ENCODE measurements at places on chromosomes 7 and 10. TPM values are rescaled to one million over a fixed set of nuclear protein-coding genes. Genes with fewer than 3 reads are reported as not detected.
A peak's percentile ranks its signal among the peaks of the same experiment; 100 is the strongest.

The A1CF gene
- not detected for total RNA-seq

GRCh38 chr10:75682649-75683557 lies 251.5 kb downstream of the LRMDA start:
- no peak for DNase-seq

The DNAJC12 gene
- 32.5 TPM for total RNA-seq

GRCh38 chr7:101701153-101701794 lies 72.2 kb upstream of the MYL10 start:
- no peak for DNase-seq

- DNase-seq = no peak
These were observed 15.1 kb downstream of the ATP6V1F start for GRCh38 chr7:128877756-128878120.

The CCDC3 gene
- not detected for total RNA-seq

DNA sequence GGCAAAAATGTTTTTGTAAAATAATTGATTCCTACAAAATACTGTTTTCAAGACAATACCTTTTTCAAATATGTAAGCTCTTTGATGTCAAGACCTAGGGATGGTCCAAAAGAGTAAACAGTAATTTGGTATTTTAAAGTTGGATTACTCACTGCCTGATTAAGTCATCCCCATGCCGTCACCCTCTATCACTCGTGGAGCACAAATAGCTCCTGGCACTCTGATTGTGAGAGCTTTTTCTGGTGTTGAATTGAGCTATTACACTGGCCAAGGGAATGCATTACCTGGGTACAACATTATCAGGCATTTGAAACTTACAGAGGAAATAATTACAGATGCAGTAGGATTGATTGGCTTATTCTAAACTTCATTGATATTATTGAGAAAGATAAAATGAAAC lies 231.9 kb upstream of the GRM3 start:
- DNase-seq = no peak

- DNase-seq = no peak
These were observed 126.9 kb downstream of the IPMK start for GRCh38 chr10:58140691-58141347.

DNA sequence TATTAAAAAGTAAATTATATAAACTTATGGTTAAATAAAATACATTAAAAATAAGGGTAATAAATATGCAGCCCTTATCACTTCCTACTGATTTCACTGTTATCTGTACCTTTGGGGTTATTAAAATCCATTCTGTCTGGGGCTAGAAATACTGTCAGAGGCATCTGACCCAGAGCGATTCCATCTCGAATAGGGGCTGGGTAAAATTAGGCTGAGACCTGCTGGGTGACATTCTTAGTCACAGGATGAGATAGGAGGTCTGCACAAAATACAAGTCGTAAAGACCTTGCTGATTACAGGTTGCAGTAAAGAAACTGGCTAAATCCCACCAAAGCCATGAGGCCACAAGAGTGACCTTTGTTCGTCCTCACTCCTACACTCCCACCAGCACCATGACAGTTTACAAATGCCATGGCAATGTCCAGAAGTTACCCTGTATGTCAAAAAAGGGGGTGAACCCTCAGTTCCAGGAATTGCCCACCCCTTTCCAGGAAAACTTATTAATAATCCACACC lies 77.6 kb downstream of the COBL start:
- DNase-seq = no peak

DNA sequence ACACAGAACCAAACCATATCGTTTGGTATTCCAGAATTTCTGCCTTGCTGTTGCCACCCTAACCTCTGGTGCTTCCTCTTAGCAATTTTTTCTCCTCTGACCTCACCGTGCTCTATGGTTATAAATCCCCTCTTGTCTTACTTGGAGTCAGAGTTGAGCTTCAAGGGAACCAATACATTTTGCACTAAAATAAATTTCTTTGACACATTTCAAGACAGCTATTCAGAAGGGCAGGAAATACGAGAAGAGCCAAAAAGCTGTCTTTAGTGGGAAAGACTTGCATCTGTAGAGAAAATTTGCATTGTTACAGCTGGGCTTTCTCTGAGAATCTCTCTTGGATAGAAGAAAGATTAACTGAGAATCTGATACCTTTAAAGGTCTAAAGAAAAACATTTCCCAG lies 14.5 kb upstream of the AKR1C2 start:
- DNase-seq = no peak

DNA sequence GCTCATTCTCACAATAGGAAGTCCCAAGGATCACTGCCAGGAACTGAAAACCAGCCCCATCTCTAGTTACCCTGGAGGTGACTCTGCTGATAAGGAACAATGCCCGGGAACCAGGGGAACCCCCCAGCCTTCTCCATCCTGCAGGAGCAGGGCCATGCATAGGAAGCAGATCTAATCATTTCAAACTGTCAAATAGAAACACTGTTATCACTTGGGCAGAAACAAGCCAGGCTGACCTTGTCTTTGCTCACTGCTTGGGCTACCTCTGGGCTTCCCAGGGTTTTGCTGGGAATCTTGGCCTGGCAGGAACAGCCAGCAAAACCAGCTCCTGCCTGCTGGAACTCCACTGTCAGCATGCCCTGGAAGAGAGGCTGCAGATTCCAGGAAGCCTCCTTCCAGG lies 114.1 kb downstream of the RNF216 start:
- no peak for DNase-seq

DNA sequence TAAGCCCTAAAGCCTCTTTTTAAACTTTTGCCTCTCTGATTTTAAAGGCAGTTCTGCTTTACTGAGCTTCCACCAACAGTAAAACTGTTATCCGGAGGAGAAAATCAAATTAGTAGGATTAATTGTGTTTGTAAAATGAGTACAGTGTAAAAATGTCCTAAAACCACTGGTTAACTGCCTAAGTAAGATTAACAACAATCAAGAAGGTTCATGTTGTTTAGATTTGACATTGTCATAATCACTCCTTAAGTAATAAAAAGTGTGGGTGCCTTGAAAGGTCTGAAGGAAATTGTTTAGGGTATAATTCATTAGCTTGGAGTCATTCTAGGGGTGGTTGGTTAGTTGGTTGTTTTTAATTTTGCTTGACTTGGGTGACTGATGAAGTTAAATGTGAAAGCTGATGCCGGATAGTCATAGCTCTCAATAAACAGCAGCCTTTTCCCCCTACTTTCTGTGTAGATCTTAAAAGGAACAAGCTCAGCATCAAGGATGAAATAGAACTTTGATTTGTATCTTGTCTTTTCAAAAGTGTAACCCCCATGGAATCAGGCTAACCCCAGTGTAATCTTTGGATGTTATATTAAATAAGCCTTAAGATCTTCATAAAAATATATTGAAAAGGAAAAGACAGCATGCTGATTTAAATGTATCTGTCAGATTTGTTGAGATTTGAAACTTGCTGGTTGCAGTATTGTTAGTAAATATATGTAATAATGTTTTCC lies 148.3 kb downstream of the ARID5B start:
- DNase-seq = no peak

- DNase-seq = no peak
These were observed 444.6 kb downstream of the SUGCT start for GRCh38 chr7:40579401-40579800.

The AMPH gene
- total RNA-seq = not detected

DNA sequence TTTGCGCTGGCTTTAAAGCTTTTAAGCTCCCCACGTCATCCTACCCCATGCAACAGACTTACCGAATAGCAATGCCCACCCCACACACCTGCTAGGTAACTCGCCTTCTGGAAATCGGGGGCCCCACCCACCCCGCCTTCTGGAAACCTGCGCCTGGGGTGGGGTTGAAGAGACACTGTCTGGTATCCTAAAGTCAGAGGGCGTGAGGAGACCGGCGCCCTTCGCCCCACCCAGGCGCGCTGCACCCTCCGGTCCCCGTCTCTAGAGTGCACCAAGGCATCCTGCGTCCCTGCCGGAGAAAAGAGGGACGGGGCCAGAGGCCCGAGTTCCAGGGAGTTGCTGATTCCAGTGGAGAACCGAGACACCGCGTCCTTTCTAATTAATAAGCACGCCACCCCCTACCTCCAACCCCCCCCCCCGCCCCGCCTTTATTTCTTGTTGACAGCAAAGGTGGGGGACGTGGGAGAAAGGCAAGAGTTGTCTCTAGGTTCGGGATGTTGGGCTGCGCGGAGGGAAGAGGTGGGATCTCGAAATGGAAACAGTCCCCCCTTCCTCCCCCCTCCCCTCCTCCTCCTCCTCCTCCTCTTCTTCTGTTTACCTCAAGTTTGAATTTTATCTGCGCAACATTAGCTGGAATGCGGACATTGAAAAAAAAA lies 220.9 kb upstream of the MKLN1 start:
- DNase-seq = peak; percentile 66

GRCh38 chr10:97726636-97727178 lies 10.2 kb upstream of the ZFYVE27 start:
- no peak for DNase-seq

- no peak for DNase-seq
These were observed 37.2 kb upstream of the BMPER start for GRCh38 chr7:33868166-33868565.

DNA sequence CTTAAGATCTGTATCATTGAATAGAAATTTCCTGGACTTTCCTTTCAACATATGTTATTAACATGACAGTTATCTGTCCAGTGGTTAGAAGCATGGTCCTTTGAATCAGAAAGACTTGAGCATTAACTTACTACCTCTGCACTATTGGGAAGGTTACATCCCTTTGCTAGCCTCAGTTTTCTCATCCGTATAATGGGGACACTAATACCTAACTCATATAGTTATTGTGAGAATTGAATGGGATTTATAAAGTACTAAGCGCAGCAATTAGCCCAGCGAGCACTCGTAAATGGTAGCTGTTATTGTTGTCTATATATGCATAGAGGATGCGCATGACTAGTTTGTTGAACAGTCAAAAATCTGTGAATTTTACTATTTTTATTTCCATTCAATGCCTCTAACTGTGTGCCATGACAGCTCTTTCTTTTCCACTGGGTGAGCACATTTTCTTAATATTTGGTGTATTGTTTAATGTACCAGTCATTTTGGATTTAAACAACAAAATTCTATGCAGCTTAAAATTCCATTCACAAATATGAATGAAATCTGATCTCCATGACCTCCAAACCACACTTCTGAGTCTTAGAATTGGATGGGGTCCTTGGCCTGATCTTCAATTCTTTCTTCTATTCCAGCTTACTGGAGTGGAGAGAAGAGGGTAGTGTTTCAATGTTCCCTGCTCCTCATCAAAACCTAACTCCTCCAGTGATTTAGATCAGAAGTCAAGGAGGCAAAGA lies 65.0 kb downstream of the CACNB2 start:
- no peak for DNase-seq

The GRID2IP gene
- 0.18 TPM for total RNA-seq

DNA sequence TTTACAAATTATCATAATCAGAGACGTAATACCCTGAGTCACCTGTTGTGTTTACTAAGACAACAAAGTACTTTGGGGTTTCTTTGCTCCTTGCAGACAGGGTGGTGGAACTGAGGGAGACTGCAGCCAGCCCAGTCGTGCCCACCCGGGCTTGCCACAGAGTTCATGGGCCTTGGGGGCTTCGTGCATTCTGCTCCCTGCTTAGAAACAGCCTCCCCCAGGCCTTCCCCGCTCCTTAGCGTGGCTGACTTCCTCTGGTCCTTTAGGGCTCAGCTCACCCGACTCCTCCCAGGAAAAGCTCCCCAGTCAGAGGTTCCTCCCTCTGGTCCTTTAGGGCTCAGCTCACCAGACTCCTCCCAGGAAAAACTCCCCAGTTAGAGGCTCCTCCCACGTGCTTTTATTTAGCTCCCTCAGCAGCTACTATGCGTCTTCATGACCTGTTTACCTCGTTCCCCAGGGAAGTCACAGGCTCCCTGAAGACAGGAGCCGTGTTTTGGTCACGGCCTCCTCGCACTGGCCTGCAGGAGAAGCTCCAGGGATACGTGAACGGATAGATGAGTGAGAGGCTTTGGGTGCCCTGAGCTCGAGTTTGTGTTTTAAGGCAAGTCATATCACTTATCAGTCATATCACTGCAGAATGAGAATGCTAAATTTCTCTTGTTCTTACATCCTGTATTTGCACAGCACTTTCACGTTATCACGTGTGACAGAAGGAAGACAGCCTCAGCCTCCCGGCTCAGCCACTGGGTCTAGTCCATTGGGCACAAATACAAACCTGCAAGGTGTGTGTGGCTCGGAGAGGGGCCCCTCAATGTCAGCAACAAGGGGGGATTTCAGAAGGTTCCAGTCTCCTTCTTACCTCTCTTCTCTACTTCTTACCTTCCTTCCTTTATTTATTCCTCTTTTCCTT lies 52.7 kb upstream of the VIPR2 start:
- peak; percentile 56 for DNase-seq

DNA sequence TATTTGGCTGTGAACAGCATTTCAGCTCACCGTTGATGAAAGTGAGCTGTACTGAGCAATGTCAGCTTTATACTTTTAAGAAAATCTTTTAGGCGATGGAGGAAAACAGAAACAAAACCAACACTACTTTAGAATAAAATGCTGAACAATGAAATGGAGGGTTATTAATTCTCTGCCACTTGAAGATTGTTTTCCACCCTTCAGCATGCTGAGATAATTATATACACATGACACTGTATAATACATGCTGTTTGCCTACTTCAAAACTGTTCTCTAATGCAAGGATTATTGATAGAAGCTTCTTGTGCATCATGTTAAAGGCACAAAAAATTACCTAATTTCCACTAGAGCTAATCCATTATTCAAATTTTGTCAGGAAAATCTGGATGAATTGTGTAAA lies 66.8 kb downstream of the CACNA2D1 start:
- no peak for DNase-seq

DNA sequence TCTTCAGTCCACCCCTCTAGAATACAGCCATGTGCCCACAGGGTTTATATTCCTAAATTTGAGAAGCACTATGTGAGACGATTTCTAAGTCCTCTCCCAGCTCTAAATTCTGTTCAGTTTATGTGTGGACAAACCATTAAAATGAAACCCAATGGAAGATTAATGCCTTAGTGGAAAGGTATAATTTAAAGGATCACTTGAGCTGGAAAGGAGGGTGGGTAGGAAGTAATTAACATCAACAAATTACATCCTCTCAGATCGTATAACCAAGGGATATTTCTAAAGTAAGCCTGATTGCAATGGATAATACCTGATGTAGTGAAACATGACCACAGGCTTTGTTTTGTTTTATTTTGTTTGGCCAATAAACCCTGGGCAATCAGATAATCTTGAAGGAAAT lies 511.0 kb upstream of the COBL start:
- DNase-seq = no peak

GRCh38 chr7:98233219-98234070 lies 18.6 kb downstream of the TECPR1 start:
- DNase-seq = no peak

DNA sequence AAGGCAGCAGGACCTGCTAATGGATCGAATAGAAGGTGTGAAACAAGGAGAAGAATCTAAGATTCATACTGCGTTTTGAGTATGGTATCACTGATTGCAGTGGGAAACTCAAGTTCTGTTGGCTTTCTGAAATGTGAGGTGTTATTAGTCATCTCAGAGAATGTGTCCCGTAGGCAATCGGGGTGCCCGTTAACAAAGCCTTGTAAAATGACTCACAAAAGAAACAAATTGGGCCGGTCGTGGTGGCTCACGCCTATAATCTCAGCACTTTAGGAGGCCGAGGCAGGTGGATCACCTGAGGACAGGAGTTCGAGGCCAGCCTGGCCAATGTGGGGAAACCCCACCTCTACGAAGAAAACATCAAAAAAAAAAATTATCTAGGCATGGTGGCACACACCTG lies 118.2 kb upstream of the C7orf33 start:
- no peak for DNase-seq
